ENCODE measurements at places on chromosomes 5 and 9.

DNA sequence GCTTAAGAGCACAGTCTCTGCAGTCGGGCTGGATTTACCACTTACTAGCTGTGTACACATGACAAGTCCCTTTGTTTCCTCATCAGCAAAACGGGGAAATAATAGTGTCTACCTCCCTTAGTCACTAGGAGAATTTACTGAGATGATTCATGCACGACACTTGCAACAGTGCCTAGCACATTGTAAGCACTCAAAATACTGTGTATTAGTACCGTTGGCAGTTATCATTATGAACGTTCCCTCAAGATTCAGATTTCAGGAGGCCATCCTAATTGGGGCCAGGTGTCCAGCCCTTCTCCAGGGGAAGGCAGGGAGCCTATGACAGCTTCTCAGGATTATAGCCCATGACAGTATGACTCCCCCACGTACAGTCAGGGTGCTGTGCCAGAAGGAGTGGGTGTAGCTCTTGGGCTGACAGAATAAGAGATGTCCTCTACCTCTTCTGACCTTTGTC, 164.3 kb downstream of the DOCK2 start:
- DNase-seq, result no peak

DNA sequence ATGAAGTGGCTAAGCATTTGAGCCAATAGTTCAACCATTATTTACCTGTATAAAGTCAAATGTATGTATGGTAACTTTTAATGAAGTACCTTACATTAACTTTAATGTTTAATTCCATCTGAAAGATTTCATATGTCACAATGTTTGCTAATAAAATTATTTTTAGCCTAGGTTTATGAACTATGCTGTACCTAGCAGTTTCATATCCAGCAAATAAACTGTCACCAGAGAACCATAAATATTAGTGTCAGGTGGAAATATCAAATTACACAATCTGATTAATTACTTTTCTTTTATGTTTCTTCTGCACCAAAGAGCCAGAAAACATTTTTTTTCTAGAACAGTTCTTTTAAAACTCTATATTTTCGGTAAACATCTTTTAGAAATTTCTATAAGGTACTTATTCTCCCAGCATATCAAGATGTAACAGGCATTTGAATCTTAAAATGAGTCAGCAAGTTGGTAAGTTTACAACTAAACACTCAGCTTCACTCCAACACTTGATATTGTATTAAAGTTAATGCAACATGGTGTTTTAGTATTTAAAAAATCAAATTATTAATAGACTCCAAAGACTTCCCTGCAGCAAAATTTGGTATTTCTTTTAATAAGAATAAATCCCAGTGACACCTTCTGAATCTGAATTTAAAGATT, 8.5 kb upstream of the CCDC192 start:
- no peak for DNase-seq

DNA sequence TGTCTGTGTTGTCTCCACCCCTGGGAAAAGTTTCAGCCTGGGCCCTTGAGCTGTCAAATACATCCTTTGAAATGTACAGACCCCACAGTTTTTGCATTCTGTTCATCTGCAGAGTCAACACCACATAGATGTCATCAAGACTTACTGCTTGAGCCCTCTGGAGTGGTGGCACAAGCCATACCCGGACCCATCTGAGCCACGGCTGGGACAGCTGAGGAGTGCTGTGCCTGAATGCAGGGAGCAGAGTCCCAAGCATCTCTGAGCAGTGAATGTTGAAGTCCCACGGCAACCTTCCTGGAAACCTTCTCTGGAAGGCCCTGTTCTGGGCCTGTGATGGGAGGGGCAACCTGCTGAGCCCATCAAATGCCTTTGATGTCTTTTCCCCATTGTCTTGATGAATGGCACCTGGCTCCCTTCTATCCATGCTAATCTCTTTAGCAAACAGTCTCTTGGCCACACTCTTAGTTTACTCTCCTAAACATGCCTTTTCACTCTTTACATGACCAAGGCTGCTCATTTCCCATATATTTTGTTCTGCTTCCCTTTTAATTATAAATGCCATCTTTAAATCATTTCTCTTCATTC, 92.5 kb downstream of the ATPSCKMT start:
- no peak for DNase-seq

DNA sequence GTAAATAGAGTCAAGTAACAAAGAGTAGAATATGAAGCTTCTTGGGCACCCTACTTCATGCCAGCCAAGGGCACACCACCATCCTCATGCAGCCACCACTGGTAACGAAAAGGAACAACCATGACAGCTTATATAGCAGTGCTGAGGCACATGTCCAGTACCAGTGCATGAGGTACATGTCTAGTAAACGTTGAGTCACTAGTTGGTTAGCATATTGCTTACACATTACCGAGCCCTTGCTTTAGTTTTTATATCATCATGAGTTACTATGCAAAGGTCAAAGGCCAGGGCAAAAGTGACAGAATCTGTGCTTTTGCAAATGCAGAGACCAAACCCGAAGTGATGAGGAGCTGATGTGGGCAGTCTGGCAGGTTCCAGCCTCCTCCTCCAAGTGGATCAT, 147.1 kb upstream of the MAP1B start:
- DNase-seq, result peak; percentile 17

DNA sequence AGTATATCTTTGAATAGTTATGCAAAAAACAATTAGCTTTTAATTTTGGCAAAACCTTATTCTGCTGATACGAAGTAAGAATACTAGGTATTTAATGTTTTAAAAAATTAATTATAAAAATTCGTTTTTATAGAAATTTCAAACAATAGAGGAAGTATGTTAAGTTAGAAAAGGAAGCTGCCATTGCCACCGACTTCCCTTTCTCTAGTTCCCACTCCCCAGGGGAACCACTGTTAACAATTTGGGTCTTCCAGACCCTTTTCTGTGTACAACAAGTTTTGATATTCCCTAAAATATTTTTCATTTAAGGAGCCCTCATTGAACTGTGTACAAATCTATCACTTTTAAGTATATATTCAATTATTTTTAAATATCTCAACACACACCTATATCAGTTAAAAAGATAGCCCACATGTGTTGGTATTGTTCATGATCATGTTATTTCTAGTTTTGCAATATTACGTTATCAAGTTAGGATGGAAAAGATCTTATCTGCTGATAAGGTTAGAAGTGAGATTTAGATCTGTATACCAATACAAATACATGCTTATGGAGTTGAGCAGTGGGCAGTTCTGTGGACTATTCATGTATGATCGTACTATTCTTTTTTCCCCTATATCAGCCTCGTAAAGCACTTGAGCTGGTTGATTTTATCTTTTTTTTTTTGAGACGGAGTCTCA, 25.9 kb downstream of the NDFIP1 start:
- DNase-seq, result no peak

DNA sequence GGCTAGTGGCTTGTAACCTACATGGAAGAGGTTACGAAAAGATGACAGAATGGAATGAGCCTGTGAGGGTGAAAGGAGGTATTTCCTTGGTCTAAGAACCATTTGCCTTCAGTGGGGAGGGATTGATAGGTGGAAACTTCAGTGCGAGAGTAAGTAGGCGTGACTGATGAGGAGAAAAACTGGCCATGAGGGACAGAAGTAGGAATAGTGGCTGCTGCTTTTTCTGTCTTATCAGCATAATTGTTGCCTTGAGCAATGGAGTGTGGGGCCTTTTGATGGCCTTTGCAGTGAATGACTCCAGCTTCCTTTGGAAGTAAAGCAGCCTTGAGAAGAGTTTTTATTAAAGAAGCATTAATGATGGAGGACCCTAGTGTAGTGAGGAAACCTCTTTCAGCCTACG, 9.0 kb upstream of the ZNF79 start:
- no peak for DNase-seq

- no peak for DNase-seq
Observed at GRCh38 chr5:140131967-140132409, 6.3 kb downstream of the IGIP start.

GRCh38 chr9:117091529-117091928, 323.3 kb downstream of the ASTN2 start:
- no peak for DNase-seq

GRCh38 chr5:136328097-136328496, 37.2 kb downstream of the TRPC7 start:
- no peak for DNase-seq

- DNase-seq, result no peak
Observed at GRCh38 chr9:86368871-86369521, 14.8 kb upstream of the TUT7 start.

DNA sequence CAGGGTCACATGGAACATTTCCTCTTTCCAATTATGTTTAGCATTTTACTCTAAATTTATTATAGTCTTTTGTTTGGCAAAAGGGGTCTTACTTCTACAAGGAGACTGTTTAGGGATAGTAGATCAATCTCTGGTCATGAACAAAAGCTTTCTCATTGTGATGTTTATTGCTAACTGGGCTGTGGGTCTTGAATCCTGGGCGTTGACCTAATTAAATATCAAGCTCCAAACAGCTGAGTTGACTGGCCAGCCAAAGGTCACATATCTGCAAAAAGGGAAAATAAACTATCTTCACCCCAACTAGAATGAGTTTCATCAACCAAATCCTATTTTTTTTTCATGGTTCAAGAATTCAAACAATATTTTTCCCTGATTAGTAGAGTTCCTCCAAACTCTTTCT, 245.4 kb upstream of the TUT7 start:
- no peak for DNase-seq

DNA sequence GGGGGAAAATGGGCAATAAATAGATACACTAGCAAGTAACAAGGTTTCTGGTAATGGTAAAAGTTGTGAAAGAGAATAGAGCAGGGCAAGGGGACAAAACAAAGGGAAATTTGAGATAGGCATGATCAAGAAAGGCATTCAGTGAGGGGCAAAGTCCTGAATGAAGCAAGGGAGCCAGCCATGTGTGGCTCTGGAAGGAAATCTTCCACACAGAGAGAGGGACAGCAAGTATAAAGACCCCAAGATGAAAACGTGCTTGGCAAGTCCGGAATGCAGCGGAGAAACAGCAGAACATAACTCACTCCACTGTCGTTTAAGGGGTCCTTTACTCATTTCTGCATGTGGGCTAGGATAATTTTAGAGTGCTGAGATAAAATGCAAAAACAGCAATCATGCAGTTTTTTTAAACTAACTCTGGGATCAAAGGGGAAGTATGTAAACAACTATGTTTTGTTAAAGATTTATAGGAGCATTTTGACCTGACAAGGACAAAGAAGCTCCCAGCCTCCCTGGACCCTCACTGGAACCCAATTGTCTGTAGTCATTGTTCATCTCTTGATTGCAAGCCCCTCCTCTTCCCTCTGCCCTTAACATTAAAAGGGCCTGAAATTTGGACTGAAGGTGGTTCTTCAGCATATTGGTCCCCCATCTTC, 22.9 kb upstream of the AOPEP start:
- DNase-seq, result no peak

- DNase-seq, result no peak
Observed at GRCh38 chr9:79700607-79701360, 129.0 kb downstream of the TLE4 start.

GRCh38 chr5:53418826-53419658, 61.4 kb upstream of the FST start:
- DNase-seq, result no peak

DNA sequence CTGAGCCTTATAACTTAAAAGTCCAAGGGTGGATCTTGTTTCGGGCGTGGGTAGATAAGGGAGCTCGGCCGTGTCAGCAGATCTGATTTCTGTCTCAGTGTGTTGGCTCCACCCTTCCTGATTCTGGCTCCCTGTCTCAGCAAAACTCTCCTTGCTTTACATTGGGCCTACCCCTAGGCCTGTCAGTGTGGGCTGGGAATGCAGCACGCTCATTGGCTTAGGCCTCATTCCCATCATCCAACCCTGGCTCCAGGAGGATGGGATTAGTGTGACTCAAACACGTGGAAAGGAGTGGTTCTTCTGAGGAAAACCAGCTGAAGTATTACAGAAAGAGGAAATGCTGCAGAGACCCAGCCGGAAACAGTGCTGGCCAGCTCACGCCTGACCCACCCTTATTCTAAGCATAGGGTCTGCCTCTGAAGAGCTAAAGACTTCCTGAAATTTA, 59.9 kb downstream of the ZFAND5 start:
- DNase-seq, result peak; percentile 95

- DNase-seq, result no peak
Observed at GRCh38 chr9:10009401-10009800, 603.4 kb downstream of the PTPRD start.

DNA sequence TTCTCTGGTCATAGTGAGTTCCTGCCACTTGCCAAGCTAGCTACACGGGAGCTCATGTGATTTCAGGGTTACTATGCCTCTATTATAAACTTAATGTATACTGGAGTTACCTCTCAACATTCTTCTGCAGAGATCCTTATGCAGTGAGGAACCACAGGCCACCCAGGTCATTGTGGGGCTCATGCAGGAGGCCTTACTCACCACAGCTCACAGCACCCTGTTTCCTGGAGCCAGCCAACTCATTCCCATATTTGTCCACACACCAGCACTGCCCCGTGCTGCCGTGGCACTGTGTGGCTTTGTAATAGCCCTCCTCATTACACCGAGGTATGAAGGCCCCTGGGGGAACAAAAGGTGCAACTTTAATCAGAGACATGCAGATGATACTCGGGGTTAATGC, 520.0 kb downstream of the SPOCK1 start:
- DNase-seq, result no peak

GRCh38 chr5:89421035-89421434, 538.1 kb upstream of the MEF2C start:
- DNase-seq, result peak; percentile 53

DNA sequence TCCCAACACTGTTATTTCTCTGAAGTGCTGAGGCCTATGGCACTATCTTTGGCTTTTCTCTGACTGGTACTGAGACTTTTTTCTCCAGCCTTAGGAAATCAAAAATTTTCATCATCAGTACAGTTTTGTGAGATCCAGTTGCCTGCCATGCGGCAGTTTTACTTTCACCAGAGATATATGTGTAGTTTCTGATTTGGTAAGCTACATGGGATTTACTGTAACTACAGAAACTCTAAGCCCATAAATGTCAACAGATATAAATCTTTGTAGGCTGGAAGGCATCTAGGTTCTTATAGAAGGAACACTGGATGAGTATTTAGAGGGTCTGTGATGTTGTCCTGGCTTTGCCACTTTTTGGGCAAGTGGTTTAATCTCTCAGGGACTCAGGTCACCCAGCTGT, 69.0 kb downstream of the DOCK2 start:
- DNase-seq, result no peak

- no peak for DNase-seq
Observed at GRCh38 chr9:126631254-126631653, 17.5 kb downstream of the LMX1B start.

DNA sequence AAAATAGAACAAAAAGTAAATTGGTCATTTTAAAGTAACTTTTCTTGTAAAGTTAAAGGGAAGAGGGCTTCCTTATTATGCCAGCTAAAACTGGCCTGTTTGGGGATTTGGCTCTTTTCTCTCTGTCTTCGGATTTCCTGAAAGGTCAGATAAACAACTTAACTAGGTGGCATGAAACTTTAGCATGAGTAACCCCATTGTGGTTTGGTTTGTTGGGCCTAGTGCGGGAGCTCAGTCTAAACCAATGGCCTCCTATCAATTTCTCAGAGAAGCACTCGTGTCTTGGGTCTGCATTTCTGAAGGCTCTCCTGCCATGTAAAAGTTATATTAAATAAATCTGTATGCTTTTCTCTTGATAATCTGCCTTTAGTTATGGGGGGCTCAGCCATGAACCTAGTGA, 48.5 kb upstream of the ANKH start:
- no peak for DNase-seq

Data from Caki2 (cell line).